ENCODE measurements at places on chromosomes 6 and 20.

DNA sequence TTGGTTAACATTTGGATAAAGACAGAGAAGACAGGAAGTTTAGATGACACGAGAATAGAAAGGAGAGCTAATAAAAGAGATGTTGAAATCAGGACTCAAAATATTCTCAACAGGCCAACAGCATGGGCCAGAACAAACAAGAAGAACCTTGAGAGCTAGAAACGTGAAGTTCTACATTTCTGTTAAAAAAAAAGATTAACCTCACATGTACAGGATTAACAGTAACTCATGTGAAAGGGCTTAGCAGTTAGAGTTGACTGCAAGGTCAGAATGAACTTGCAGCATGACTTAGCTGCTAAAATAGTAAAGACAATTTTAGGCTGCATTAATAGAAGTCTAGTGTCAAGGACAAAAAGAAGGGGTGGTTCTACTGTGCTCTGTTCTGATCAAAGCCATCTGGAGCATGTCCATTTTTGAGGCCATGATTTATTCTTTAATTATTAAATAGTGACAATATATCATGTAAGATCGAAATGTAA, 331.1 kb upstream of the HSF2 start:
- no peak for DNase-seq

DNA sequence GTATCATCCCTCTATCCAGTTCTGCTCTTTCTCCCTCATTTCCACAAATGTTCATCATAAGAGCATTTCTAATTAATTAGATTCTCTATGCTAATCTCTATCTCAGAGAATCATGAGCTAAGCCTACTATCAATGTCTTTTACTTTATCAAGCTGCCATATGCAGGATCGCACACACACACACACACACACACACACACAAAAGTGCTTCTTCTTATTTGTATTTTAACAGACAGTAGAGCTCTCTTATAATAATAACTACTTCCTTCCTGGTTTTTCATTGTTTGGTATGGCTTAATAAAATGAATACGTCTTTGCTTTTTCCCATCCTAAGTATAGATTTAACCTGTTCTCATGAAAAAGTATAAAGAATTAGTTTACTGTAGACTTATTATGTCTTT, 170.2 kb downstream of the HAO1 start:
- no peak for DNase-seq

DNA sequence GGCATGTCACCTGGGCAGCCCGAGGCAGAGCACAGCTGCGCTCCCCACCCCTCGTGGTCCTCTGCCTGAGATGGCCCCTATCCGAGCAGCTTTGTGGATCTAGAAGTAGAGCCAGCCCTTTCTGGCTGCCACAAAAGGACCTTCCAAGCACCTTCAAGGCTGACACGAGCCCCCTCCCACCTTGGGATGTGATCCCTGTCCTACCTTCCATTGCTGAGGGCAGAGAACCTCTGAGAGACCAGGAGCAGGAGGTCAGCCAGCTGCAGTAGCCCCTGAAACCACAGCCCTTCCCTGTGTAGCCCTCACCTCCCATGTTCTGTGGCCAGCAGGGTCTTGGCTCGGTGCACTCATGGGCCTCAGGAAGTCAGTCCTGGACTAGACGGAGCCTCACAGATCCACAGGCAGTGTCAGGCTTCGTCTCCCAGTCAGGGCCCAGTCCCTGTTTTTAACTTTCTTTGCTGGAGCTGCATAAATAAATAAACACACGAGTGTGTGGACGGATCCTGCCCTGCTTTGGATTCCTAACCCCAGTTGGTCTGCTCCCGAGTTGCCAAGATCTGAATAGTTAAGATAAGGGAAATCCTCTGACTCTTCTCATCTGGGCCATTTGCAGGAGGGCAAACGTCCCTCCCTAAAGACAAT, 507.7 kb downstream of the PREX1 start:
- DNase-seq, result no peak

DNA sequence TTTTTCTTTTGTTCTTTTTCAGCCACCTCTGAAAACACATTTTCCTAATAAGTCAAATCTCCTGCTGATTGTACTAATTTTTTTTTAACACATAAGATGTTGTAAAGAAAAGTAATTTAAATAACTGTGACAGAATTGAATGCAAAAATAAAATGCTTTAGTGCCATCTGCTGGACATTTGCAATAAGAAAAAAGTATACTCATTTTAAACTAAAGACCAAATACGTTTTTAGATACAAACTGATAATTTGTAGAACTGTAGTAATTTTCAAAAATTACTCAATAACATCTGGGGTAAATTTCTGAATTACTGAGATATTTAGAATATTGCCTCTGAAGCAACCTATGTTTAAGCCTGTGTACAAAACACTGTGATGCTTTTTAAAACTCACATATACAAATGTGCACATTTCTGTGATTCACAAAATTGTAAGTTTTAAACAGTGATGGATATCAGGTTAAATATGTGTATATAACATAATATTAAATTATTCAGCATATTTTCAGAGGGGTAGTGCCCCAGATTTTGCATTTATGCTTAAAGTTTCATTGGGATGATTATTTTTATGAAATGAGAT, 198.7 kb downstream of the RIMS1 start:
- no peak for DNase-seq

DNA sequence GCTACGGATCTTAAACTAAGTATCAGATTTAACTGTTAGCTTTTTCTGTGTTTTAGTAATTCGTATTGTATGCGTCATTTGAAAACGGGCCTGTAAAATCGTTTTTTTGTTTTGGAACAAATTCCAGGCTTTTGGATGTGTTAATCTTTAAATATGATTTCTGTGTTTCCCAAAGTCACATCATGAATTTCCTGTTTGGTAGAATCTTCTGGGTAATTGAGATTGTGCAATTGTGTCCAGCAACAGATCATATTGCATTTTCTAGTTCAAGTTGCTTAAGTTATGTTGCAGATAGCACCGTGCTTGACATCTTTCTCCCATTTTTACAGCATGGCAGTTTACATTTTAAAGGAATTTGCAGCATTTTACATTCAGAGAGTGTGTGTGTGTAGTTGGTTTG, 1.9 kb downstream of the MAPK14 start:
- DNase-seq, result no peak

- DNase-seq, result no peak
These were observed 1153.1 kb upstream of the GJE1 start for GRCh38 chr6:140979642-140980091.

- DNase-seq, result no peak
These were observed 243.5 kb upstream of the PREP start for GRCh38 chr6:105646391-105646867.

DNA sequence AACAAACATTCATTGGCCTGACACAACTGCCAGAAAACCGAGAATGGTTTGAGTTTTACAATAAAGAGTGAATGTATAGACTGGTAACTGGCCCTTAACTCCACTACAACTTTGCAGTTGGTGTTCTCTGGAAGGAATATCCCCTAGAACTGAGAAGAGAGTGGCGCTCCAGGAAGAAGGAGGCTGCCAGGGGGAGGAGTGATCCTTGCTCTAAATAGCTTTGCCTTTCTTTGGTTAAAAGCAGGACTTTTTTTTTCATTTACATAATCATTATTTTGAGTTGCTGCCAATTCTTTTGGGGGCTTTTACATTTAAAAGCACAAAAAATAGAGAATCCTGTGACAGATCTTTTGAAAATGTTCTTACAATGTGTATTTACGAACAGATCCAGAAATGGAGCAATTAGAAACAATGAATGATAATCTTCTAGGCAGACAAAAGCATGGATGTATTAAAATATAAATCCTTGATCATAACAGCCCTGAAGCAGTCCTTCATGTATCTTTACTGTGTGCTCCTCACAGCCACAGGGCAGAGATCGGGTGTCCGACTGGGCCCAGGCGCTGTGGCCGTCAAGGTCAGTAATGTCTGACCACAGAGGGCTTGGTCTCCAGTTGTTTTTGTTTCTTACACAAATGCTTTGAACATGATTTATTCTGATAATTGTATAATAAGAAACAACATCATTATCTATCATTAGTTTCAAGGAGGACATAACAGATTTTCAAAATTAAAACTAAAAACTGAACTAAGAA, 612.2 kb downstream of the HDGFL1 start:
- DNase-seq, result no peak

DNA sequence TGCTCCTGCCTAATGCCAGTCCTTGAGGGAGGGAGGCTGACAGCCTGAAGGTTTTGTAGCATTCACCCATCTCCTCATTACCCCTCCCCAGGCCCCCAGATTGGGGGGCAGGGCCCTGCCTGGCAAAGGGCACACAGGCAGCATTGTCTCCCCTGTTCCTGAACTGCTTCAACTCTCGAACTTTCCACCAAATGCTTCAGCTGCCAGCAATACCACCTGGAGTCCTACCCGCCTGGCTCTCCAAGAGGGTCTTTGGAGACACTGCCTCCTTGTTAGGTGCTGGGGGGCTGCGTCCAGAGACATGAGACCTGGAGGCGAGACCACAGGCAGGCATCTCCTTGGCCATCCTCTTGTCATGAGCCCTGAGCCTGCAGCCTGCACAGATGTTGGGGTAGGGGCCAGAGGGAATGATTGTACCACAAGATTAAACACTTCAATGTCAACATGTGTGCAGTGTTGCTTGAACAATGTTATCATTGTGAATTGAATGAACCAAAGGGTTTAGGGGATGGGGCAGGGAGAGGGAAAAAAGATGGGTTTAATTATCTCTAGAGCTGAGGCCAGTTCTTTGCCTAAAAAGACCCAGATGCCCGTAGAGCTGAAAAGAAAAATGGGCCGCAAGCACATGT, 25.0 kb downstream of the BMP7 start:
- no peak for DNase-seq

GRCh38 chr6:99309557-99309956, 39.9 kb downstream of the FAXC start:
- DNase-seq, result no peak

DNA sequence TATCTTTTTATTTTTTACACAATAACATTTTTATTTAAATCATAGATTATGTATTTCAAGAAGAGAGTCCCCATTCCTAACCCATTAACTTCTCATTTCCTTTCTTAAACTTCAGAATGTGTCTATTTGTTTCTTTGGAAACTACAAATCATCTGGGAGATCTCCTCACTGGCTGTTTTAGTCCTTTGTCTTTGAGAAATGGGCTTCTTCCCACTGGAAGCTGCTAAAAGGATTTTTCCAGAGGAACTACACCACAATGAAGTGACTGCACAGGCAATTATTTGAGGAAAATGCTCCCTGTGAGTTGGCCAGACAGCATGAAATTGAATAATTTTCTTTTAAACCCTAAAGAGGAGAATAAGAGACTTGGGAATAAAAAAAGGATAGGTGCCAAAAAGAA, 119.1 kb downstream of the TENT5A start:
- DNase-seq, result no peak

DNA sequence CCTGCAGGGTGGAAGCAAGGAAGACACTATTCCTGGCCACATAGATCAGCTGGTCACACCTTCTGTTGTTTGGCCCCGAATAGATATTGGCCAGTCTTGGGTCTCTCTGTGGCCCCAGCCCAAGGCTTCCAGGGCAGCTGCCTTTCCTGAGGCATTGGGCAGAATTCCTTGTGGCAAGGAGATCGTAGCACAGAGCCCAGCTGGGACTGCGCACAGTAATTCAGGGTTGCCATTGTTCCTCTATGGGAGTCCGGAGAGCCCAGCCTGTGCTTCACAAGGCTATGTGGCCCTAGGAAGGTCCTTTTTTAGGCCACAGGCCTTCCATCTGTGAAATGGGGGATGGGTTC, 6.9 kb downstream of the SGK2 start:
- no peak for DNase-seq

DNA sequence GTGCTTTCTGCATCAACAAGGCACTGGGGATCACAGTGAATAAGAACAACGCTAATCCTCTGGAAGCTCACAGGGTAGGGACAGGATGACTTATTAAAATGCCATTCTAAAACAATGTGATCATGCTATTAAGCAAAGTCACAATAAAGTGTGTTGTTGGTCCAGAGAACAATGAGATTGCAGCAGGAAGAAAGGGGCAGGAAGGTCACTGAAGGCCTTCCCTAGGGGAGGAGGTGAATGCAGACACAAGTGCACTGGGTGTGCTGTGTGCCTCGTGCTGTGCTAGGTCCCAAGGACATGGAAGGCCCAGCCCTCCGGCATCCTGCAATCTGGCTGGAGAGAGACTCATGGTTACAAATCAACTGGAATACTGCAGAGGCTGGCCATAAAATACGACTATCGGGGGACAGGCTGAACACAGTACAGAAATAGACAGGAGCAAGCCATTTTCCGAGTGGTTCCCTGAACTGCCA, 55.7 kb downstream of the LYRM4 start:
- no peak for DNase-seq

DNA sequence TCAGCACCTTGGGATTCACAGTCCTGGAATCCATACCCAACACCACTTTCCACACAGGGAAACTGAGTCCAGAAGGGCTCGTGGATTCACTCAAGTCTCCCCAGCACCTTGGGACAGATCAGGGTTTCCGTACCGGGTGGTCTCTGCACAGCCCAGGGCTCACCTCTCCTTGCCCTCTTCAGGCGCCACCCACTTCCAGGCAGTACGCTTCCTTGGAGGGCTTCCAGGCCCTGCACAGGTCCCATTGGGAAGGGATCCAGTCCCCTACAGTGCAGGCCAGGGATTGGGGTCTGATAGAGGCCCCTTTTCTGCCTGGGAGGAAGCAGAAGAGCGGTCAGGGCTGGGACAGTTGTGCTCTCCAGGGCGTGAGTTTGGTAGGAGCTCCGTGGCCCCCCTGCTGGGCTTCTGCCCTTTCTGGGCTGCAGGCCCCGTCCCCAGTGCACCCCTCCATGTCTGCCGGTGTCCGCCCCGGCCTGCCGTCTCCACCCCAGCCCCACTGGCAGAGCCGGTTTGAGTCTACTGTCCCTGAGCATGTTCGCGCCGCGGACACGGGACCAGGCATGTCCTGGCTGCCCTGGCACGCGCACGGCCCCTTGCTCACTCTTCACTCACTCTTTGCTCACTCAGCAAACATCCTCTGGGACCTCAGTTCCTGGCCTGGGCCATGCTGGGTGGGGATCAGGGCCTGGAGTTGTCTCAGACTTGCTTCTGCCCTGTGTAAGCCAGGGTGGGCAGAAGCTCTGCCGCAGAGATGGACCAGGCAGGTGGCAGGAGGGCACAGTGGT, 12.6 kb downstream of the SRC start:
- no peak for DNase-seq

DNA sequence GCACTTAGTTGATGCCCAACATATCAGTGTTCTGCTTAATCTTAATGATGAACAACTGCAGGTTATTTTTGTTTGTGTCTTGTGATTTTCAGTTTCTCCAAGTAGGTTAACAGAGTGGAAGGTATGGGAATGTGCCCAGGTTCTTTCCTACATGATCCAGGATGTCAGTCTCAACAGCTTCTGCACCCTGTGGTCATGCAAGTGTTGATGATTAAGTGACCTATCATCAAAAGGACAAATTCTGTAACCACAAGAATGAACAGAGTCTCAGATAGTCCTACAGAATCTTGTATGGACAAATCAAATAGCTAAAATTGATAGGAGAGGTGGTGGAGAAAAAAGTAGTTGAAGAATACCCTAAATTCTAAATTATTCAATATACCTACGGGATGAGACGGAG, 26.1 kb downstream of the MAN1A1 start:
- no peak for DNase-seq

Data from amygdala (tissue), 56 donors.